DND-41 (cell line): ENCODE measurements at places on chromosomes 2 and 18.

- H3K4me1 ChIP-seq = peaks cover 7% of the 10 kb centered on the region; the same call in 1 of the 2 replicates
- H3K27ac ChIP-seq = no peak overlapping the region
- no peak overlapping the region for H3K4me3 ChIP-seq
These were observed 258.5 kb downstream of the RND3 start for GRCh38 chr2:150228936-150229335.

GRCh38 chr2:70922235-70923234, 13.2 kb upstream of the ATP6V1B1 start:
- H3K27me3 ChIP-seq = no peaks in the 10 kb centered on the region
- H3K36me3 ChIP-seq = no peaks in the 10 kb centered on the region
- no peak overlapping the region for H3K27ac ChIP-seq
- no peak overlapping the region for H3K4me3 ChIP-seq
- no peaks in the 10 kb centered on the region for H3K4me1 ChIP-seq

- H3K27ac ChIP-seq = no peak overlapping the region
- H3K4me3 ChIP-seq = no peak overlapping the region
- H3K27me3 ChIP-seq = no peaks in the 10 kb centered on the region
These were observed 4.6 kb upstream of the RNF181 start for GRCh38 chr2:85590950-85591349.

- H3K36me3 ChIP-seq = no peaks in the 10 kb centered on the region
- peaks cover 5% of the 10 kb centered on the region for H3K27me3 ChIP-seq
- no peak for DNase-seq
- H3K4me3 ChIP-seq = no peak overlapping the region
- no peak overlapping the region for H3K27ac ChIP-seq
These were observed 107.0 kb downstream of the PDE1A start for GRCh38 chr2:182319556-182320505.

DNA sequence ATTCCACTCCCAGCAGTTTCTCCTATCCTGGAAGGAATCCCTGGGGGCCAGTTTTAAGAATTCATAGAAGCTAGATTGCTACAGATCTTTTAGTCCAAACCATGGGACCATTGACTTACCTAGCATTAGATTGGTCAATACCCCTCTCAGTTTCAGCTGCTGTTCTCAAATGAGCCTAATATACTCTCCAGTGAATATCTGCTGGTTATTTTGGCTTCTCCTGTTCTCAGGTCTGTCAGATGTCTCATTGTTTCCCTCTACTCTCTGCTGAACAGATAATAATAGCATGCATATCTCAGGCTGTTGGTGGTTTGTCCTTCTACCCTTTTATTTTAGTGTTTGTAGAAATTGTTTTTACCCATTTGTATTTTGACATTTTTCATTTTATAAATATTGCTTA, 99.5 kb downstream of the FHOD3 start:
- H3K27ac ChIP-seq = no peak overlapping the region
- no peaks in the 10 kb centered on the region for H3K36me3 ChIP-seq
- no peaks in the 10 kb centered on the region for H3K27me3 ChIP-seq
- no peak for DNase-seq

DNA sequence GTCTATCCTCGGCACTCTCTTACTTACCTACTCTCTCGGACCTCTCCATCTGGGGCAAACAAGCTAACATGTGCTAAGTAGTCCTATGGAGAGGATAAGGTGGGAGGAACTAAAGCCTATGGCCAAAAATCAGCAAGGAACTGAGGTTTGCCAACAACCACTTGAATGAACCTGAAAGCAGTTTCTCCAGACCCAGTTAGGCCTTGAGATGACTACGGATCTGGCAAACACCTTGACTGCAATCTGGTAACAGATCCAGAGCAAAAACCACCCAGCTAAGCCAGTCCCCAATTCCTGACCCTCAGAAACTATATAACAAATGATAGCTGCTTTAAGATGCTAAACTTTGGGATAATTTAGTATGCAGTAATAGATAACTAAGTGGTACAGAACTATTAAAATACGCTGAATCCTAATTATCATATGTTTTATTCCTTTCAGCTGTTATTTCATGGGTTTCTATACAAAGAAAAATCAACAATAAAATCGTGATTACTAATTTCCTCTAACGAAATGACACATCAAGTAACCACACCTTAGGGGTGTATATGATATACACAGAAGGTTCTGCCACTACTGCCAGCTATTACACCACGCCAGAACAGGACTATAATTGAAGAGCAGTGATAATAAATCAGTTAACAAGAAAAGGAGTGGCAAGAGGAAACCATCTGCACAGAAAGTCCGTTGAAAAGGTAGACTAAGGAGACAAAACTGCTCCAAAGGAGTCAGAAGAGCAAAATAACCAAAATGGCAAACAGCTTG, 3.2 kb downstream of the FARSB start:
- peaks cover 41% of the 10 kb centered on the region for H3K4me1 ChIP-seq
- H3K36me3 ChIP-seq = peaks cover 23% of the 10 kb centered on the region
- no peak overlapping the region for H3K4me3 ChIP-seq
- DNase-seq = no peak

- H3K4me1 ChIP-seq = no peaks in the 10 kb centered on the region
- no peak overlapping the region for H3K27ac ChIP-seq
- no peaks in the 10 kb centered on the region for H3K27me3 ChIP-seq
- no peaks in the 10 kb centered on the region for H3K36me3 ChIP-seq
- DNase-seq = no peak
These were observed 174.4 kb downstream of the CELF4 start for GRCh38 chr18:37391156-37391555.
